ENCODE measurements at places on chromosomes 6 and 20.

GRCh38 chr20:9616833-9617461 lies 102.6 kb downstream of the LAMP5 start:
- no peak for DNase-seq

DNA sequence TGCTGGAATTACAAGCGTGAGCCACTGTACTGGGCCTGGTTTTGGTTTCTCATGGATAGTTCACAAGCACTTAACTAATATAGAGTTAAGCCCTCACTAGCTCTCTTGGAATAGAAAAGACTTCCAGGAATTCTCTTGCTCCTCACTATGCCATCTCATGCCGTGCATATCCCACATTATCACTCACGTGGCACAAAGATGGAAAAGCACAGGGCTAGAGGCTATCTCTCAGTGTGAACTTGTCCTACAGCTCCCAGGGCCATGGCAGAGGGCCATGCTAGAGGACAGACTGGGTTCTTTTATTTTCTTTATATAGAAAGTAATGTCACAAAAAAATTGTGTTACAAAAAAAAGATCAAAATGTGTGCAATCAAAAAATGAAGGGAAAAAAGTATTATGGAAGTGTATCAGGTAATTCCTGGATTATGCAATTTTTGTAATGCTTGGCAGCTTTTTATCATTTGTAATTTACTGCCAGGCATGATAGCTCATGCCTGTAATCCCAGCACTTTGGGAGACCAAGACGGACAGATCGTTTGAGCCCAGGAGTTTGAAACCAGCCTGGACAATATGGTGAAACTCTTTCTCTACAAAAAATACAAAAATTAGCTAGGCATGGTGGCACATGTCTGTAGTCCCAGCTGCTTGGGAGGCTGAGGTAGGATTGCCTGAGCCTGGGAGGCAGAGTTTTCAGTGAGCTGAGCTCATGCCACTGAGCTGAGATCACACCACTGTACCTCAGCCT lies 6.4 kb upstream of the SLC2A12 start:
- no peak for DNase-seq

GRCh38 chr6:44222486-44223318 lies 693 bp upstream of the SLC29A1 start:
- DNase-seq: no peak

DNA sequence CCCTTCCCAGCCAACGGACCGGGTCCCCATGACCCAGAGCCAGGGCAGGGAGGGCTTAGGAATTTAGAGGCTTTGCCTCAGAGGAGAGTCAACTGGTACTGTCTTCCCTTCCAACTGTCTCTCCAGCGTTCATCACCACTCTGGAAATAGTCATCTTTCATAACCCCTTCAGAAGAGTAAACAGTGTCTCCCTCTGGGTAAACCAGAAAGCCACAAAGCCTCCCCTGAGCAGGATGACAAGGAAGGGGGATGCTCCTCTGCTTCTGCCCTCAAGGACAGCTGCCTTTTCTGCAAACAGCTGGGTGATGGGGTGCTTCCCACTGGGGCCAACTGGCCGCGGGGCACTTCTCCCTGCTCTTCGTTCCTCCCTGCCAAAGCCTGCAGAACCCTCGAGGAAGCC lies 90.1 kb downstream of the PSMG4 start:
- DNase-seq: no peak

DNA sequence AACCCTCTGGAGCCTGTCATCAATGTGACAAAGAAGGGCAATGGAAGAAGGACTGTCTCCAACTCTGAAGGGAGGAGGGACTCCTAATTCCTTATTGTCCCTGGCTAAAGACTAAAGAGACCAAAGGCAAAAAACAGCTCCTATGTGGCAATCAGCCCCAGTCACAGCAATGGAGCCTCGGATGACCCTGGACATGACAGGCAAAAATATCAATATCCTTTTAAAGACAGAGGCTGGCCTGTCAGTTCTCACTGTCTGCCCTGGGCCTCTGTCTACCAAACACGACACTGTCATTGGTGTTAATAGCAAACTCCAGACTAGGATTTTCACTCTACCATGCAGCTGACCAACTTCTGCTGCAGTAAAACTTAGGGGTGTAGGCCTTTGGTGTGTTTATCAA lies 38.0 kb upstream of the POU5F1 start:
- no peak for DNase-seq

GRCh38 chr6:157091856-157092460 lies 231.4 kb downstream of the TMEM242 start:
- no peak for DNase-seq

Measured in brain pericyte (primary cell).